ENCODE measurements at places on chromosomes 2 and 18. TPM values are rescaled to one million over a fixed set of nuclear protein-coding genes. Genes with fewer than 3 reads are reported as not detected.

Gene CNGA3
- not detected for total RNA-seq

Gene TM4SF20
- total RNA-seq: not detected

Gene CREG2
- total RNA-seq: not detected

Gene KCNS3
- total RNA-seq: 61.6 TPM

Gene GKN2
- not detected for total RNA-seq

Measured in breast epithelium (tissue), 4 donors.